ENCODE measurements at places on chromosomes 16 and 17.

GRCh38 chr17:68102318-68102758 is 66.8 kb downstream of the KPNA2 start:
- no peak for DNase-seq

GRCh38 chr16:86762095-86762494 is 183.7 kb downstream of the FOXL1 start:
- DNase-seq: no peak

DNA sequence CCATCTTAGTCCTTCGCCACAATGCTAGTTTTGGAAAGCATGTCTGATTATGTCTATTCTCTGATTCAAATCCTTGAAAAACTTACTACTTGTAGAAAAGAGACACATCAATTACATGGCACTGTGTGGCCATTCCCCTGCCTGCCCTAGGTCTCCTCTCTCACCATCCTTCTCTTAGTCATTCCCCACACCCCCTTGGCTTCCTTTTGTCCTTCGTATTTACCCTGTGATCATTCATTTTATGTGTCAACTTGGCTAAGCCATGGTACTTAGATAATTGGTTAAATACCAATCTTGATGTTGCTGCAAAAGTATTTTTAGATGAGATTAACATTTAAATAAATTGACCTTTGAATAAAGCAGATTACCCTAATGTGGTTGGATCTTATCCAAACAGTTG is 122.9 kb upstream of the CDH11 start:
- no peak for DNase-seq

DNA sequence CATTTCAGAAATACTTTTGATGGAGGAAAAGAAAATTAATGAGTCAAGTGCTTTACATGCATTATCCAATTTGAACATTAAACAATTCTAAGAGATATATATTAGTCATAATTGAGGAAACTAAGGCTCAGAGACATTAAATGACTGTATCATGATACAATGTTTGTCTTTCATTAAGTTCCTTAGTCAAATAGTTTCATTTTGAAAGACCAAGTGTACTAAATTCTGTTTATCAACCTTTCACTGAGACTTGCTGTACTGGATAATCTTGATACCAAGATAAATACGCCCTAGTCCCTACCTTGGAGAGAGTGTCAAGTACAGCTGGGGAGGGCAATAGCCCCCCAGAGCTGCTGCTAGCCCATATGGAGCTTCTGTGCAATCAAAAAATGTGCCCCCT is 24.2 kb downstream of the TOM1L2 start:
- DNase-seq: no peak

DNA sequence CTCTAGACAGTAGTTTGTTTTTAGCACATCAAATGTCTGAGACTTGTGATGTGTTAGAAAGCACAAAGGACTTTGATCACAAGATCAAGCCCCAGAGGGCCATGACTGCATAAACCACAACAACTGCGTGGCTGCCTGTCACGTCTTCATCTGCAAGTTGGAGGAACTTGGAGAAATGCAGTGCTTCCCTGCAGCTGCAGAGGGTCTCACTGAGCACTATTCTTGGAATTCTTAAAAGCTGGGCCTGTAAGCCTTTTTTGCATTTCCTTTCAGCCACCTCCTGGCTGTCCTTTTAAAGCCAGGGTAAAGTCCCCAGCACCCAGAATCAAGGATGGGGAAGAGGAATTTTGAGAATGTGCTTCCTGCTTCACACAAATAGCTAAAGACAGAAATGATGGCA is 431.3 kb downstream of the MAF start:
- no peak for DNase-seq

GRCh38 chr17:49734515-49735490 is 27.0 kb upstream of the SLC35B1 start:
- no peak for DNase-seq

- DNase-seq: peak; percentile 74
Measured at GRCh38 chr16:85461814-85462713, 151.1 kb upstream of the GSE1 start.

DNA sequence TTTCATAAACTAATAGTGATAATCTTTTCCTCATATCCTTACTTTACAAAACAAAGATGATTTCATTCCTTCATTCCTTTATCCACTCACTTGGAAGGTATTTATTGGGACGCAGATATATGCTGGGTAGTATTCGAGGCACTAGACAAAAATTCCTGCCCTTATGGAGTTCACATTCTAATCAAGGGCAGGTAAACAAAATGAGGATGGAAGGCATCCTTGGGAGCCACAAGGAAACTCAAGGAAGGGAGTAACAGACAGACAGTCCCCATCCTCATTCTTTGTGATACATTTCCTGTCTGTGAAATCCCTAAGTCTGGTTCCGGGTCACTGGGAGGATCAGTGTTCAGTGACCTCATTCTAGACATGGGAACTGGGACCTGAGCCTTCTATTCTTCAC is 45.2 kb downstream of the SLC6A2 start:
- DNase-seq: no peak

DNA sequence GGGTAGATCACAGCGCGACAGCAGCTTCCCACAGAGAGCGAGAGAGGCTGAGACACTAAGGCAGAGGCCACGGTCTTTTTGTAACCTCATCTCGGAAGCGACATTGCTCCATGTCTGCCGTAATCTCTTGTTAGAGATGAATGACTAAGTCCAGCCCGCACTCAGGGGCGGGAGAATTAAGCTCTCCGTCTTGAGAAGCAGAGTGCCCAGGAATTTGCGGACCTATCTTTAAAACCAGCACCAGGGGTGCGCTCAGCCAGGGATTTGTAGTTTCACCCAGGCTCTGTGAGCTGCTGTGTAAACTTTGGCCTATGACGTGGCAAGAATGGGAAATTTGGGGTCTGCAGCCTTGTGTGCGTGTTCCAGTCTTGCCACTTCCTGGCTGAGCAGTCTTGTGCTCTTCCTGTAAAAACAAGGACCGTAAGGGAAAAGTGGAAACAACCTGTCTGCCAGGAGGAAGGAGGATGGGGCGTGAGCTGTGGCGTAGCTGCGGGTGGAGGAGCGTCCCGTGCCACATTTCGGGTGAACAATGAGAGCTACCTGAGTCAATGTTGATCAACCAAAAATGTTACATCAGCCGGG is 16.0 kb upstream of the JPH3 start:
- DNase-seq: no peak

GRCh38 chr17:63601439-63602371 is 1.0 kb downstream of the TACO1 start:
- no peak for DNase-seq

DNA sequence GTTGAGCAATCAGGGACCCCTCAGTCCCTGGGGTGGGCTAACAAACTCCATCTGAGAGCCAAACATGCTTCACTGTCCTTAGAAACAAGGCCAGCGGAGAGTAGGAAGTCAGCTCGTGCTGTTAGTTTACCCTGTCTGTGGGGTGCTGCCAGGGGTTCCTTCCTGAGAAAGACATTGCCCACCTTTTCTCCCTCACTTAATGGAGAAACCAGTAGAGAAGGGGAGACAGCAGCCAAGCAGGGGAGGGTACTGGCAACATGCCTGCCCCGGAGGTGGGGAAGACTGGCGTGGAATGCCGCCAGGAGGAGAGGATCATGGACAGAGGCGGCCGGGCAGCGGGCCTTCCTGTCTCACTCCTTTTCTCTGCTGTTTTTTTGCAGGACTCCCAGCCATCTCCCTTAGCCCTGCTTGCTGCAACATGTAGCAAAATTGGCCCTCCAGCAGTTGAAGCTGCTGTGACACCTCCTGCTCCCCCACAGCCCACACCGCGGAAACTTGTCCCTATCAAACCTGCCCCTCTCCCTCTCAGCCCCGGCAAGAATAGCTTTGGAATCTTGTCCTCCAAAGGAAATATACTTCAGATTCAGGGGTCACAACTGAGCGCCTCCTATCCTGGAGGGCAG is 19.9 kb downstream of the SP2 start:
- no peak for DNase-seq

DNA sequence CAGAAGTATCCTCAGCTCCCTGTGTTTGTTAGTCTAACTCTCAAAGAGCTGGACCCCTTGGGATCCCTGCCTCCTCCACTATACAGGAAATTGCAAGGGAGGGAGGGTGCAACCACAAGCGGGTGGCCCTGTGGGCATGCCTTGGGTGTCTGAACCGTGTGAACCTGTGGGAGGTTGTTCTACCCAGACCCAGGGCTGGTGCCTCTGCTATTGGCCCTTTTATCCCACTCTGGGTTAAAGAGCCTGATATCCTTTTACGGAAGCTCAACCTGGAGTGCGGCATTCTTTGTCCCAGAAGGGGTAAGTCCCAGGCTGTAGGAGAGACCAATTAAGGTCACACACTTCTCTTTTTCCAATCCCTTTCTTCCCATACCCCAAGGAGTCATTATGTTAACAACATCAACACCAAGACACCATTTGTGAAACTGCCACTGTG is 53.4 kb downstream of the ARSG start:
- no peak for DNase-seq

DNA sequence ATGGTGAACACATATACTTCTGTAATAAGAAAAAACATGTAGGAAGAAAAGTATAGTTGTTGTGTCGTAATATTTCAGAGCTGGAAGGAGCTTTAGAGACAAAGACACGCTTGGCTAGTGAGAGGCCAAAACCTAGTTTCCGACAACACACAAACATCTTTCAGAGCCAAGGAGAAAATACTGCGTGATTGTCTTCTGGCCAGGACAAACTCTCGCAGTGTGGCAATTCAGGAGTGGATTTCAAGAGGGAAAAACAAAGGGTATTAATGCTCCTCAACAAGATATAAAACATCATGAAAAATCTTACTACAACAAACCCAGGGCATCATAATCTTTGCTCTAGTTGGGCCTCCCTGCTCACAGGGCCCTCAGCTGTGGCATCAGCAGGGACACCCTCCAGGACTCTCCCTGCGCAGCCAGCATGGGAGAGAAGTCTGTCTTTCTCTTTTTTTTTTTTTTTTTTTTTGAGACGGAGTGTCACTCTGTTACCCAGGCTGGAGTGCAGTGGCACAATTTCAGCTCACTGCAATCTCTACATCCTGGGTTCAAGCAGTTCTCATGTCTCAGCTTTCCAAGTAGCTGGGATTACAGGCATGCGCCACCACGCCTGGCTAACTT is 66.4 kb downstream of the CYB5B start:
- no peak for DNase-seq

DNA sequence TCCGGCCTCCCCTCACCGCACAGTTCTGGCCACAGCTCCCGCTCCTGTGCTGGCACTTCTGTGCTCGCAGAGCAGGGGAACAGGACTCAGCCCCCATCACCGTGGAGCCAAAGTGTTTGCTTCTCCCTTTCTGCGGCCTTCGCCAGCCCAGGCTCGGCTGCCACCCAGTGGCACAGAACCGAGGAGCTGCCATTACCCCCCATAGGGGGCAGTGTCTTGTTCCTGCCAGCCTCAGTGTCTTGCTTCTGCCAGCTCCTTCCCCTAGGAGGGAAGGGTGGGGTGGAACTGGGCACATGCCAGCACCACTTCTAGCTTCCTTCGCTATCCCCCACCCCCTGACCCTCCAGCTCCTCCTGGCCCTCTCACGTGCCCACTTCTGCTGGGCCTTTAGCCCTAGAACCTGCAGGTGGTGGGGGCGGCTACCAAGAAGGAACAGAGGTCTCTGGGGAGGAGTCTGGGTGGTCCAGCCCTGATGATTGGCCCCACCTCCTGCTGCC is 645 bp upstream of the ELMO3 start:
- peak; percentile 65 for DNase-seq

DNA sequence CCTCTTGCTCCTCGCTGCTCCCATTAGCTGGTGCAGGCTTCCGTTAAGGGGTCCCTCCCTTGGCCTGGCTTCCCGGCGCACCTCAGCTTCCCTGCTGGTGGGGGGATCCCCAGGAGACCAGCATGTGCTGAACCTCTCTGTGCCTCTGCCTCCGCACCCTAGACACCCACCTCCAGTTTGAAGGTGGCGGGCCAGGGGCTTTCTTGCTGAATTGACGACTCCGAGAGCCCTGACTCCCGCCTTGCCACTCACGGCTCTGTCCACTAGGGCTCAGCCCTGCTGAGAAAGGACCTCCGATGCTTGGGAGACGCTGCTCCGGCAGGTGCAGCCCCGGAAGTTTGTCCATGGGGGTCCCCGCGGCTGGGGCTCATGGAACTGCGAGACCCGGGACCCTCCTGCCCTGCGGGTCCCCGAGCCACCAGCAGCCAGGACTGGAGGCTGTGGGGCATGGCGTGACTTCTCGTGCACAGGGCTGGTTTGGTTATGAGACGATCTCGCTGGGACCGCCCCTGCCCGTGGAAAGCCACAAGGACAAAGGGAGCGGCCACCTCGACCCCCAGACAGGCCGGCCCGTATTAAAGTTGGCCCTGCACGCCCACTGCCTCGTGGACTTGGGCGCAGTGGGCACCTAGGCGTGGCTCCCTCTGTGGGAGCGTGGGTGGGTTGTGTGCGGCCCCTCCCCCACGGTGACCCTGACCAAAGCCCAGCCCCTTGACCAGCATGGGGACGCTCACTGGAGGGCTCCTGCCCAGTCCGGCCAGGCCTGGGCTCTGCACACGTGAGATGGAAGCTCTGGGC is 8.1 kb downstream of the CHMP6 start:
- no peak for DNase-seq

DNA sequence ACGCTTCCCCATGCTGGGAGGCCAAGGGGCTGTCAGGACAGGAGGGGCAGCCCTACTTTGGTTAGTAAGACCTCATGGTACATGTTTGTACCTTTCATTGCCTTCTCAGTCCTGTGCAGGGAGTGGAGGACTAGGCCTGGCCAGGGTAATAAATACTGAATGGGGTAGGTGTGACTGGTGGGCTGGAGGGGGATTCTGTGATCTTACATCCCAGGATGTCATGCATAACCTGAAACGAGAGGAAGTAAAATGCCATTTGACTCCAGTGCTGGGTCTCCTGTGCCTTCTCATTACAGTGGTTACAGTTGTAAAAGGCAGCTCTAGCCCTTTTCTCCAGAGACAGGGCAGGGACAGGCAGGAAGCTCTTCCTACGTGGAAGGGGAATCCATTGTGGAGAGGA is 138.2 kb downstream of the AATF start:
- DNase-seq: no peak

- DNase-seq: no peak
Measured at GRCh38 chr16:86228713-86229112, 281.6 kb upstream of the FOXF1 start.

DNA sequence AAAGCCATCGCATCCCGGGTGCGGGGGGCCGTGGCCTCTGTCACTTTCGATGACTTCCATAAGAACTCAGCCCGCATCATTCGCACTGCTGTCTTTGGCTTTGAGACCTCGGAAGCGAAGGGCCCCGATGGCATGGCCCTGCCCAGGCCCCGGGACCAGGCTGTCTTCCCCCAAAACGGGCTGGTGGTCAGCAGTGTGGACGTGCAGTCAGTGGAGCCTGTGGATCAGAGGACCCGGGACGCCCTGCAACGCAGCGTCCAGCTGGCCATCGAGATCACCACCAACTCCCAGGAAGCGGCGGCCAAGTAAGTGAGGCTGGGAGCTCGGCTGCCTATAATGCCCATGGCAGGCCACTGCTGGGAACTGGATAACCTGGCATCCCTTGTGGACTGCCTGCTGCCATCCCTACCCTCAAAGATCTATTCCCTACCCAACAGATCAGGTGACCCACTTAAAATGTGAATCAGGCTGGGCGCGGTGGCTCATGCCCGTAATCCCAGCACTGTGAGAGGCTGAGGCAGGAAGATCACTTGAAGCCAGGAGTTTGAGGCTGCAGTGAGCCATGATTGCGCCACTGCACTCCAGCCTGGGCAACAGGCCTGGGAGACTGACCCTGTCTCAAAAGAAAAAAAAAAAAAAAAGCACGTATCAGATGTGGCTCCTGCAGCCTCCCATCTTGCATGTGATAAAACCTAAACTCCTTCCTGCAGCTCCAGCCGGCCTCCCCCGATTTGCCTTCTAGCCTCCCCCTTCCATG is 18.3 kb downstream of the CDIPT start:
- no peak for DNase-seq

GRCh38 chr16:262121-262745 is 13.5 kb downstream of the RGS11 start:
- DNase-seq: no peak

All from BE2C (cell line).